Osteocyte (in vitro differentiated cells): ENCODE measurements at places on chromosomes 12 and 14. TPM values are rescaled to one million over a fixed set of nuclear protein-coding genes. Genes with fewer than 3 reads are reported as not detected.

- no peak for DNase-seq
- H3K36me3 ChIP-seq = no peaks in the 10 kb centered on the region
- H3K27me3 ChIP-seq = no peaks in the 10 kb centered on the region
Measured at GRCh38 chr12:12272869-12273268, 6.0 kb upstream of the LRP6 start.

DNA sequence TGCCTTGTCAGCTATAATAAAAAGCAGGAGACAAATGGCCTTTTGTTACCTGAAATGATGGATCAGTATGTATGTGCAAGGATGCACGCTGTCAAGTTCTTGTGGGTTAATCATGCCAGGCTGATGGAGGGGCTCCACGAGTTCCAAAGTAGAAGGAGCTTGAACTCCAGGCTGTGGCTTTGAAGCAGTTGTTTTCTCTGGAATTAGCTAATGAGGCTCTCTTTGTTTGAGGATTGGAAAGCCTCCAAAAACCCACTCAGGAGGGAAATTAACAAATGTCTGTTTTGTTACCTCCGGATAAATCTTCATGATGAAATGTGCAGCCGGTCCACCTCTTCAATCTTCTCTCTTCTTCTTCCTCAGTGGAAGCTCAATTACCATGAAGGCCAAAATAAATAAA, 605.5 kb downstream of the DIO2 start:
- no peak overlapping the region for H3K4me3 ChIP-seq
- no peak overlapping the region for H3K27ac ChIP-seq
- no peaks in the 10 kb centered on the region for H3K36me3 ChIP-seq
- peaks cover 5% of the 10 kb centered on the region for H3K4me1 ChIP-seq
- H3K27me3 ChIP-seq = no peaks in the 10 kb centered on the region
- no peak for DNase-seq

DNA sequence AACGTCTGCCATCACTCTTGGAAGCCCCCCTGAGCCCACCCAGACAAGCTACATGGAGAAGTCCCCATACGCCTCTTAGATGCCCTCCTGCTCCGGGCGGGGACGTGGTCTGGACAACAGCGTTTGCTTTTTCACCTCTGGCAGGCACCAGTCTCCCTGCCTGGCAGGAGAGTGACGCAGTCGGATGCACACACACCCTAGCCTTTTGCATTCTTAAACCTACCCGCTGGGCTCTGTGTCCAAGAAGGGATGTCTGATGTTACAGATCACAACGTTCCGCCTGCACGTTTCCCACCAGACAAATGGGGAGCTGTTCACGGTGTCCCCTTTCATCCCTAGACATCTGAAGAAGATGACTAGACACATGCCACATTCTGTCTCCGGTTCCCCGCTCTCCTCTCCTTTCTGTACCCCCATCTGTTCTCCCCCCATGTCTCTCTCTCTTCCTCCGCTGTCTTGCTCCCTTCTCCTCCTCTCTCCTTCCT, 100.2 kb downstream of the RIMBP2 start:
- DNase-seq = no peak
- no peaks in the 10 kb centered on the region for H3K4me1 ChIP-seq
- no peak overlapping the region for H3K4me3 ChIP-seq
- no peak overlapping the region for H3K27ac ChIP-seq
- no peaks in the 10 kb centered on the region for H3K27me3 ChIP-seq

ANG gene
- 7.4 and 8.6 TPM in 2 replicates for total RNA-seq

SLCO1B1 gene
- not detected in 2 replicates for total RNA-seq

FGF6 gene
- total RNA-seq = not detected in 2 replicates

A2ML1 gene
- not detected in 2 replicates for total RNA-seq
